ENCODE measurements at places on chromosomes 3 and 15. TPM values are rescaled to one million over a fixed set of nuclear protein-coding genes. Genes with fewer than 3 reads are reported as not detected.

VIPR1 gene
- 5.2 TPM for total RNA-seq

DPPA2 gene
- total RNA-seq, result not detected

RETNLB gene
- not detected for total RNA-seq

IRAK2 gene
- 2.9 TPM for total RNA-seq

ST6GAL1 gene
- 27.1 TPM for total RNA-seq

SCAANT1 gene
- total RNA-seq, result not detected

SERINC4 gene
- not detected for total RNA-seq

CPNE4 gene
- total RNA-seq, result 0.21 TPM

CHRFAM7A gene
- 3.6 TPM for total RNA-seq

ATP10A gene
- 7.8 TPM for total RNA-seq

LRTM1 gene
- total RNA-seq, result 13.4 TPM

PLSCR2 gene
- 0.85 TPM for total RNA-seq

- DNase-seq, result no peak
Measured at GRCh38 chr3:176286476-176287085, 910.7 kb downstream of the TBL1XR1 start.

GRCh38 chr15:67249830-67250229 lies 4.6 kb downstream of the AAGAB start:
- DNase-seq, result no peak

DNA sequence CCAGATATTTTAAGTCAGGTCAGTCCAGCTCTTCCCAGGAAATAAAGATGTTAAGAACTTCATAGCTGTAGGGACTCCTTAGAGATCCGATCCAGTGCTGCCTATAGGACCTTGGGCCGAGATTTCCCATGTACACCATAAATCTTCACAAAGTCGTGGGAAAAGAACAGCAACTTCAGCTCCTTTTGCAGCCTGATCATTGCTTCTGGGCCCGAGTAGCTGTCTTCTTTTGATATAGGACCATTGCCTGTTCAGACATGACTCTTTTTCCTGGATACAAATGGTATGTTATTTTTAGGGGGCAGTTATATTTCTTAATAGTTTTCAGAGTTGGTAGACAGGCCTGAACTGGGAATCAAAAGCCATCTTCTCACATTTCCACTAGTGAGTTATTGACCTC lies 20.5 kb downstream of the IL1RAP start:
- no peak for DNase-seq

DNA sequence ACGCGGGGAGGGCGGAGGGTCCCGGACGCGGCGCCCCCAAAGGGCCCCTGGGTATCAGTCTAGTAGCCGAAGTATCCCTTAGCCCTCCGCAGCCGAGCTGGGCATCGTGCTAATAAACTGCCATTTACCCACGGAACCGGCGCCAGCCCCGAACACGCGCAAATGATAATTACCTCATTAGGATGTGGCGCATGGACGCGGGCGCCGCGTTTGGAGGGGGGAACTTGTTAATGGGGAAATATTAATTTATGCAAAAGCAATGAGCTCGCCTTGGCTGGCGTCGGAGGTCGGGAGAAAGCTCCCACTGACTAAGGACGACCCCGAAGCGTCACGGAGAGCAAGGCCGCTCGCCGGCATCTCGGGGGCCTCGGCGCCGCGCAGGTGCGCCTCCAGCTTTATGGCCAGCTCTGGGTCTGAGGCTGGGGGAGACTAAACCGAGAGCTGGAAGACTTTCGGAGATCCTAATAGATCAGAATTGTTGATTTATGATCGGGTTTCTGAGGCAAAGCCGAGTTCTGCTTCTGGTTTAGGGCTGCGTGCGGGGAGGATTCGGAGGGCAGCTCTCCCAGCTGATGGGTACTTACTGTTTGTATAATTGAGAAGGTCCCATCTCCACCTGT lies 474 bp upstream of the FEZF2 start:
- DNase-seq, result no peak

GRCh38 chr3:194928831-194929577 lies 243.3 kb downstream of the FAM43A start:
- no peak for DNase-seq

GRCh38 chr15:39587096-39587721 lies 6.3 kb downstream of the THBS1 start:
- DNase-seq, result no peak

DNA sequence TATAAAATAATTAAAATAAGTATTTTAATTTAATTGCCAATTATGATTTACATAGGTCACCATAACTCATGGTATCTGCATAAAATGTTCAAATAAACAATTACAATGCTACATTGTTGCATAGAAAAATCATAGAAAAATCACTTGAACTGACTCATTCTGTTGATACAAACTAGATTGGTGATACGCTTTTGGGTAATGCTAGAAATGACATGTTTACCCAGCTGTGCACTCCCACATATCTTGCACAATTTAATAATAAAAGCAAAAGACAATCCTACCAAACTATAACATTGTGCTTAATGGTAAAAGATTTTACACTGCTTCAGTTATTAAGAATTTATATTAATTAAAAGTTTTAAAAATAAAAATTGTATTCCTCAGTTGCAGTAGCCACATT lies 45.8 kb upstream of the FBXL22 start:
- DNase-seq, result no peak

DNA sequence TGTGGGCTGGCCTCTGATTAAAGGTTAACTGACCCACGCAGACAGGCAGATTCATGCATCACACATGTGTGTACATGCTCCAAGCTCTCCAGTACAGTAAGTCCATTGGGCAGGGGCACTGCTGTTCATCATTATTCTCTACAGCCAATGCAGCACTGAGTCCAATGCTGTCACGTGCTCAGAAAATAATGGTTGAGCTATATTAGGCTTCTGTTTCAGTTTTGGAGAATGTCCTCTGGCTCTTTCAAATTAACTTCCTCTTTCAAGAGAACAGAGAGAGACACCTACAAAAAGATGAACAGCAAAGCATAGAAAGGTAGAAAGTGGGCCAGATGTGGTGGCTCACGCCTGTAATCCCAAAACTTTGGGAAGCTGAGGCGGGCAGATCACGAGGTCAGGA lies 202.6 kb downstream of the MEX3B start:
- DNase-seq, result no peak

- no peak for DNase-seq
Measured at GRCh38 chr3:122255757-122256439, 69.2 kb upstream of the CSTA start.

- DNase-seq, result no peak
Measured at GRCh38 chr3:35751207-35751606, 111.9 kb downstream of the ARPP21 start.

DNA sequence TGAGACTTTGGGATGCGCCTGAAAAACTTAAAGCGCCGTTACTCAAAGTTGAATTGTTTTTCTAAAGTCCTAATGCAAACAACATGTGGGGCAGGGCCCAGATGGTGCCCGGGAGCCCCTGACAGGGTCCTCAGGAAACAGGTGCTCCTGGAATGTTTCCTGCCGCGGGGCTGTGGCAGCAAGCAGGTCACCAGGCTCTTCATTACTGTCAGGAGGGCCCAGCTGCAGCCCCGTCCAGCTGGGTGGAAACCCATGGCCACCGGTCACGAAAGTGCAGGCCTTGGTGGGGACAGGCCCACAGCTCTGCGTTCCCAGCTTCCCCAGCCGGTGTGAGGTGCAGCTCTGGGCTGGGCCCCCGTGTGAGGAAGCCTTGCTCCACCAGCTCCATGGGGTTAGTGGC lies 63.9 kb upstream of the GATA2 start:
- DNase-seq, result no peak

GRCh38 chr3:1960506-1960905 lies 138.2 kb upstream of the CNTN4 start:
- DNase-seq, result no peak

GRCh38 chr3:47344971-47345370 lies 35.9 kb upstream of the PTPN23 start:
- no peak for DNase-seq

- no peak for DNase-seq
Measured at GRCh38 chr3:19046440-19046839, 101.9 kb upstream of the KCNH8 start.

- no peak for DNase-seq
Measured at GRCh38 chr3:45688194-45688881, 858 bp upstream of the SACM1L start.

- DNase-seq, result no peak
Measured at GRCh38 chr3:153127788-153128187, 34.2 kb upstream of the RAP2B start.

DNA sequence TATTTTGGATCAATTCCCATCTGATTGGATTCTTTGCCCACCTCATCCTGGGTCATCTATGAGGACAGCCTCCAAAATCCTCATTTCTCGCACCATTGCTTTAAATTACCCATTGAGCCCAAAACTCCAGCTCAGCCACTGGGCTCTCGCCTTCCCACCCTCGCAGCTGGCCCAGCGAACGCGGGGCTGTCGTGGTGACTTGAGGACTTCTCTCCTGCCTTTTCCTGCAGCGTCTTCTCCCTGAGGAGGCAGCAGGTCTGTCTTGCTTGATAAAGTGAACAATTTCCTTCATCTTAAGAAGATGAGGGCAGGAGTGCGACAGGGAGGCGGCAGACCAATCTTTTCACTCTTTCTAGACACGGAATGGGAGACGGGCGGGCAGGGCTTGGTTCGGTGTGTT lies 33.0 kb upstream of the SNRPA1 start:
- DNase-seq, result no peak

- no peak for DNase-seq
Measured at GRCh38 chr3:12996181-12996506, 77.1 kb downstream of the IQSEC1 start.

DNA sequence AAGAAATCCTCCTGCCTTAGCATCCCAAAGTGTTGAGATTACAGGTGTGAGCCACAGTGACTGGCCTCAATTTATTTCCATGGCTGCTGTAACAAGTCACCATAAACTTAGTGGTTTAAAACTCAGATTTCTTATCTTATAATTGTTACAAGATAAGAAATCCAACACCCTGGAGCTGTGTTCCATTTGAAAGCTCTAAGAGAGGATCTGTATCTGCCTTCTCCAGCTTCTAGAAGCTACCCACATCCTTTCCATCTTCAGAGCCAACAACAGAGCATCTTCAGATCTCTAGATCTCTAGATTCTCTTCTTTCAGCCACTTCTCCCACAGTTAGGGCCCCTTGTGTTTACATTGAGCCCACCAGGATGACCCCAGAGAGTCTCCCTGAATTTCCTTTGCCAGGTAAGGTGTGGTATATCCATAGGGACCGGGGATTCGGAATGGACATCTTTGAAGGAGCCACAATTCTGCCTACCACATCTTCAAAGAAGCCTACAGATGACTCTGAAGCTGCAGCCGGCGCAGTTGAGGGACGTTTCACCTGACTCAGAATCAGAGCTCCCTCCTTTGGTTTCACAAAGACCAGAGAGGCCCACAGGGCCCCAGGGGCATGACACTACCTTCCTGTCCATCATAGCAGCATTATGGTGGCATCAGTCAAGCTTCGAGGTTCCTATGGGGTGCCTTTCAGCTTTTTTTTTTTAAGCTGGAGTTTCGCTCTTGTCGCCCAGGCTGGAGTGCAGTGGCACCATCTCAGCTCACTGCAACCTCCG lies 87.0 kb upstream of the IGF1R start:
- no peak for DNase-seq

DNA sequence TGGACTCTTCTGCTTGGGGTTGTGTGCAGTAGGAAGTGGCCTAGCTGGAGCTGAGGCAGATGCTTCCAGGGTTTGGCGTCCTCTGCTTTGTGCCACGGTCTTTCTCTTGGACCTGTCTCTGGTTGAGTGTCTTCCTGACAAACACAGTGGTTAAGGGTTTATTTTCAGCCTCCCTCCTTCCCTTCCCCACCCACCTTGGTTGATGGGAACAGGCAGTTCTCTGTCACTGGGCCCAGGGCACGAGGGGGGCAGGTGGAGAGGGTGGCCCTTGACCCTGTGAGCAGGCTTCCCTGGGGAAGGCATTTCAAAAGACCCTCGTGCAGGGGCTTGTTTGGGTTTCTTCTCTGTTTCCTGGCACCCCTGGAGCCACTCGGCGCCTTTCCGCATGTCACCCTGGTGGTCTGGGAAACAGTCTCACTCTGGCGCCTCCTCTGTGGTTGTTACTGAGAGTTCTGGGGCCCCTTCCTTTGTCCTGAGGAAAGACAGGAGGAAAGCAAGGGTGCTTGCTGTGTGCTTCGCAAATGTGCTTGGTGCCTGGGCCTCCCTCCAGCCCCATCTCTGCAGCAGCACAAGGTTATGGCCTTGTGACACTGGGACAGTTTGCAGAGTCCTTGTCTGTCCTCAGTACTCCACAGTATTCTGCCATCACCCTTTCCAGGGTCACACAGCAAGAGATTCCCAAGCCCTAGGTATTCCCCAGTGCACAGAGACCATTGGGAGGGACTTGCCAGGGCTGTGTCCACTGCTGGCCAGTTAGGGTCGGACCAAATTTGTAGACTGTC lies 10.3 kb upstream of the STAB1 start:
- DNase-seq, result no peak

GRCh38 chr3:4139462-4140140 lies 163.6 kb upstream of the SETMAR start:
- DNase-seq, result no peak

DNA sequence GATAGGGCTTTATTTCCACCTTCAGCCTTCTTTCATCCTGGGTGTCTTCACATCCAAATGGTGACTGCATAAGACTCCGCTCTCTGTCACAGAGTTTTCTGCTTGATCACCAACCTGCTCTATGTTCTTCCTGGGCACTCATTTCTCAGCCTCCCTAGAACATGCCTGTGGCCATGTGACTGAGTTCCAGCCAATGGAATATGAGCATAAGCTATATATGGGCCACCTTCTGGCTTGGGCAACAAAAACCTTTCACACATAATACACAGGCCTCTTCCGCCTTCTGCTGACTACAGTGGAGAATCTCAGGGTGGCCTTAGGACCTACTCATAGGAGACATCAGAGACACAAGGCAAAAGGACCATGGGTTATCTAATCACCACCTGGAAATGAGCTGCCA lies 51.2 kb upstream of the MED12L start:
- no peak for DNase-seq

GRCh38 chr3:154123906-154124305 lies 2.7 kb downstream of the ARHGEF26 start:
- no peak for DNase-seq

DNA sequence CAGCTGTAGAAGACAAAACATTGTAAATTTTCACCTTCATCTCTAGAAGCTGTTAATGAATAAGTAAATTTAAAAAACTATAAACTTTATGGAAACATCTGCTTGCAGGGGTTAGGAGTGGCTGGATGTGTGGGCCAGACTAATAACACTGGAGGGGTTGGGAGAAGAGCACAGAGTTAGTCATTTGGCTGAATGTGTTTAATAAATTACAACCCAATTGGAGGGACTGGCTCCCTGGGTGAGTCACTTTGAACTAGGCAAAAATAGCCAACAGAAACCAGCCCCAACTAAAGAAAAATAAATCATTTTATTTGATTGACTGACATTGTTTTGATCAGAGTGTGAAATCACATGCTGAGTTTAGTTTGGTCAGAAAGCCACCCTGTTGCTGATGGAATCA lies 21.8 kb downstream of the DGKG start:
- no peak for DNase-seq

Measured in urinary bladder (tissue), 4 donors.